Nucleus accumbens (tissue), 56 donors: ENCODE measurements at places on chromosomes 2 and 18.

DNA sequence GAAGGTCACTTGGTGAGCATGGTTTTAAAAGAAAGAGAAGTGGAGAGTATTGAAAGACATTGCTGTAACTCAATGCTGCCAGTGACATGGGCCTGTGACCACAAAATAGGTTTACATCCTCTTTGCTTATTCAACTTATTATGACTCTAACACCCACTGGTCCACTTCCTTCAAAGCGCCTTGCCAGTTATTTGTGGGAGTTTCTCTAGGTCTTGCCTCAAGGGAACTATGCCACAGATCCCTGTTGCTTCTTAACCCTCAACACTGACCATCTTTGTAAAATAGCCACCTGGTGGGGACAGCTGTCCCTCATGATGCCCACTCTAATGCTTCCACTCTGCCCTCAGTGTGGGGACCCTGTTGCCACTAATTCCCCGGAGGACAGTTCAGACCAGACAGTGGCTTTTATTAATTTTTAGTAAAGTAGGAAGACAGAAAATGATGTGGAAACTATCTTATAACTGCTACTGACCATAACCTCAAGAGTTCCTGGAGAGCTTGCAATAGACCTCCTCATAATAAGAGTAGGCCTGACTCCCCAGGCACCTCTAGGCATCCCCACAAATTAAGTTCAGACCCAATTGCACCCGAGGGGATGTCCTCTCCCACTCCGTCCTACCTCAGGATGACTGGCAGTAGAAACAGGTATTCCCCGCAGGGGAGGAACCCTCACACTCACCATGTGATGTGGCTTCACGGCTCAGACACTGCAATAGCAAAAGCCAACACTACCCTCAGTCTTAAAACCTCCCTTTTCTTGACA, 31.3 kb upstream of the SLC25A52 start:
- DNase-seq: no peak

GRCh38 chr2:222756362-222756831, 84.9 kb downstream of the MOGAT1 start:
- no peak for DNase-seq

GRCh38 chr18:60684843-60685513, 312.4 kb upstream of the MC4R start:
- no peak for DNase-seq

DNA sequence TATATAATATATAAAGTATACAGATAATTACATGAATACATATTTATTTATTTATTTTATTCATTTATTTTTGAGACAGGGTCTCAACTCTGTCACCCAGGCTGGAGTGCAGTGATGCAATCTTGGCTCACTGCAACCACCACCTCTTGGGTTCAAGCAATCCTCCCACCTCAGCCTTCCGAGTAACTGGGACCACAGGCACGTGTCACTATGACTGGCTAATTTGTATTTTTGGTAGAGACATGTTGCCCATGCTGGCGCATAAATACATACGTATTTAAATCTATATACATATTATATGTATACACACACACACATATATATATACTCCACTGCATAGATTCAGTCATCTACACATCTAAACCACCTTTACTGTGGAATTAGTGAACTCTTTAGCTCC, 20.6 kb upstream of the NDUFV2 start:
- no peak for DNase-seq

GRCh38 chr2:160175169-160176134, 24.6 kb downstream of the ITGB6 start:
- no peak for DNase-seq
